ENCODE measurements at places on chromosomes 16 and 17.

GRCh38 chr17:28950752-28951427, 428 bp downstream of the PHF12 start:
- DNase-seq: no peak

DNA sequence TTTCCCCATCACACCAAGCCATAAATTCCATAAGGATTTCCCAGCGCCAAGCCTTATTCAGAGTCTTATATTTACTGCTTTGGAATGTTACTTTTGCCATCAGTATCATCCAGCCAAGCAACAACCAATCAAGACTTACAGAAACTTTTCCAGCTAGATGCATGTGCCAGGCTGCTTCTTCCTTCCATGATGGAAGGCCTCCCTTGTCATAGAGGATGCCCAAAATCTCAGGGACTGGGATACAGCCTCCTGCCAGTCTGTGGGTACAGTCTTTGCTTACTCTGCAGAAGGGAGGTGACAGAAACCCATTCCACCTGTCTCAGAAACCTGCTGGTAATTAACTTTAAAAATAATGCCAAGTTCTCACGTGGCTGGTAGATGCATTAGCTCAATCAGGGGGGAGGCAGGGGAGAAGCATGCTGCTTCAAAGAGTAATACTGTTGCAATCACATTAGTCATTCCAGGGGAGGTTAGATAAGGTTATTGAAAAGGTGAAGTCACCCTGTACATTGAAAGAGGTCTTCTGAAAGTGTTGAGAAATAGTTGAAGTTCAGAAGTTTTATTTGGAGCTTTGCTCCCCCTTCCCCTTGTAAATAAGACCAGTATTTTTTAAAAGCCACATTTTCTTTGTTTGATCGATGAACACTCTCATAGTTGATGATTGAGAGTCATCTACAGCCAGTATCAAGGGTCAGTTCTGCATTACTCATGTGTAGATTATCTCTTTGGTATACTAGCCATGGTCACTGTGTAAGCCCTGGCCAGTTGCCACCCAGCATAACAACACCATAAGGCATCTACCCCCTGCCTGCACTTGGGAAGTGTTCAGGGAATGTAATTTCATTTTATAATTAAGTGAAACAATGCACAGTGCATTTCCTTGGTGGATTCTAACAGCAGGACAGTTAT, 22.2 kb downstream of the HLF start:
- DNase-seq: no peak

GRCh38 chr17:67619555-67619954, 98.2 kb upstream of the NOL11 start:
- DNase-seq: no peak

GRCh38 chr17:77111934-77112296, 28.9 kb upstream of the SEC14L1 start:
- no peak for DNase-seq

DNA sequence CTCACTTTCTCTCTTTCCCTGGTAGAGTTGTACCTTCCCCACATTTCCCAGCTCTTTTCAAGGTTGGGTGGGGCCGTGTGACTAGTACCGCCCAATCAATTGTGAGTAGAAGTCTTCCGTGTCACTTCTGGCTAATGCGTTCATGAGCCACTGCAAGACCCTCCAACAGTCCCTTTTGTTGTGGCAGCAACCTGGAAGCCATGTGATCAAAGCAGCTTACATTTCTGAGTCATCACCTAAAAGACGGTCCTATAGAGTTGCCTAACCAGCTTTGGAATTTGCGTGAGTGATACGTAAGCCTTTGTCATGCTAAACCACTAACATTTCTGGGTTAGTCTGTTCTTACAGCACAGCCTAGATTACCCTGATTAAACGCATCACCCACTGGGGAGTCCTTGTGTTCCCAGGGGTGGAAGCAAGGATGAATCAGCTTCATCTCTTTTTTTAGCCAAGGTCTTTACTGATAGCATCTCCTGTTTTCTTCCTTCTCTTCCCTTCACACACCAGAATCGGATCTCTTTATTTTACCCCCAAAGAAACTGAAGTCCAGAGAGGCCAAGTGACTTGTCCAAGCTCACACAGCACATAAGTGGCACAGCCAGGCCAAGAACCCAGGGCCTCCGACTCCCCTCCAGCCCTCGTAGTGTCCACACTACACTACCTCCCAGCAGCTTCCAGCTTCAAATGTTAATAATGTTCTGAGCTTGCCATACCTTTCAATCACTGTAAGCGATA, 366.3 kb upstream of the XYLT1 start:
- no peak for DNase-seq

- no peak for DNase-seq
These were observed 13.2 kb downstream of the NGFR start for GRCh38 chr17:49508061-49508865.

- DNase-seq: no peak
These were observed 64.2 kb downstream of the SPECC1 start for GRCh38 chr17:20073055-20073979.

DNA sequence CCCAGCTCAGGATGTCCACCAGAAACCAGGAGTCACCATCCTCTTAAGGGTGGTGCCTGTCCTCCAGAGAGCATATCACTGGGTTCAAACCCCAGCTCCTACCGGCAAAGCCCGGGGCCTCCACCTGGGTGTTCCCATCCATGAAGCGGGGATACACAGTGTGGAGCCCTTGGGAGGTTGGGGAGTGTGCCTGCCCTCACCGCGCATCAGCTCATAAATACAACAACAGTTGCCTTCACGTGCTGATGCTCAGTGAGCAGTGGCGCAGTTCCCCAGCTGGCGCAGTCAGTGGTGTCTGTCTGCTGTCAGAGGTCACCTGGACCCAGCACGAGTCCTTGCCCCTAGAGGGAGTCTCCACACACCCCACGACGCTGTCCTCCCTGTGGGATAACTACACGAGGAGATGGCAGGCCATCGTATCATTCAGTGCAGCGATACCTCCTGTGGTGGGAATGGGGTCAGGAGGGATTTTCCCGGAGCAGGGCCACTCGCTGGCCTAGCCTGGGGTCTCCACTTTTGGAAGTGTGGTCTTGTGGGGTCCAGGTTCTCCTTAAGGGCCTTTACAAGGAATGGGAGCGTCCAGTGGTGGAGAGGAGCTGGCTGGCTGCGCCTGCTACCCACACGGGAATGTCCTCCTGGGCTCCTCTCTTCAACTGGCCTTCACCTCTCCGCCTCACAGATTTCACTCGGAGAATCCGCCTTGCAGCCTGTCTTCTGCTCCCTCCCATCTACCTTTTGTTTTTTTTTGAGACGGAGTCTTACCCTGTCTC, 2.3 kb upstream of the ELOB start:
- no peak for DNase-seq

- DNase-seq: peak; percentile 87
These were observed 4.7 kb upstream of the LCMT1 start for GRCh38 chr16:25106567-25107465.

GRCh38 chr16:1706386-1707192, 594 bp downstream of the MAPK8IP3 start:
- DNase-seq: no peak

- DNase-seq: no peak
These were observed 39.3 kb downstream of the SMG6 start for GRCh38 chr17:2264067-2264860.

GRCh38 chr16:64773638-64774037, 348.2 kb downstream of the CDH11 start:
- DNase-seq: no peak

DNA sequence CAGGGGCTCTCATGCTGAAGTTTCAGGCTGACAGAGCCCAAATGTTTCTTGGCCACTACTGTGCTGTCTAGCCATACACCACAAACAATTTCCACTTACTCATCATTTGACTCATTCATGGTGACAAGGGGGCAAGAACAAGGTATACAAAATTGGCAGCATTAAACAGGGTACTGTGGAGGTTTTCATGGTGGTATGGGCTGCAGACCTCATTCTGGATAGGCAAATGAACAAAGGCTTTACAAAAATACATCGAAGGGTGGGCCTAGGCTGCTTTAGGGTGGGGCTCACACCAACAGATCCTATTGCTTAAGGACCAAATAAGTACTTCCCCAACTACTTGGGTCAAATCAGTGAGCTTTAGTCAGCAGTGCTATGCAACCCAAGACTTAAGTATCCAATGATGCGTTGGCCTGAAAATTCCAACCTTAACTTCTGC, 53.0 kb downstream of the N4BP1 start:
- DNase-seq: no peak

DNA sequence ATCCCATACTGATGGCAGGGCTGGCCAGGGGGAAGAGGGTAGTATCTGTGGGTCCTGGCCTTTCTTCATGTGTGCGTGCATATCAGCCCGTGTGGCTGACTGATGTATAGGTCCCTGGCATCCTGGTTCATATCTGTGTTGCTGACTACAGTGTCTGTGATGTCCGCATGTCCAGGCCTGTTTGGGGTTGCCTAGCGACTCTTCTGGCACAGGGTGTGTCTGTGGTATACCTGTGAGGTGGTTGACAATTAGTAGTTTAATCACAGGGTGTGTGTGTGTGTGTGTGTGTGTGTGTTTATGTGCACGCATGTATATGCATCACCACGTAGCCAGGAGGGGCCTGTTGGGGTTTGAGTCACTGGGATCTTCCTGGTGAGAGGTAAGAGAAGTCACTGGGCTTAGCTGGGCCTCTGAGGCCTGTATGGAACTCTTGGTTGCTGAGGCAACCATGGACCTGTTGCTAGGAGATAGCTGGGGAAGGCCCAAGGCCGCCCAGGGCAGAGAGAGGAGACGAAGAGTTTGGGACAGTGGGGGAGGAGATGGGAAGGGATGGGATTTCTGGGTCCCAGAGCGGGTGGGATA, 603 bp upstream of the TMEM95 start:
- no peak for DNase-seq

- no peak for DNase-seq
These were observed 6.5 kb downstream of the ZZEF1 start for GRCh38 chr17:4136373-4136772.

DNA sequence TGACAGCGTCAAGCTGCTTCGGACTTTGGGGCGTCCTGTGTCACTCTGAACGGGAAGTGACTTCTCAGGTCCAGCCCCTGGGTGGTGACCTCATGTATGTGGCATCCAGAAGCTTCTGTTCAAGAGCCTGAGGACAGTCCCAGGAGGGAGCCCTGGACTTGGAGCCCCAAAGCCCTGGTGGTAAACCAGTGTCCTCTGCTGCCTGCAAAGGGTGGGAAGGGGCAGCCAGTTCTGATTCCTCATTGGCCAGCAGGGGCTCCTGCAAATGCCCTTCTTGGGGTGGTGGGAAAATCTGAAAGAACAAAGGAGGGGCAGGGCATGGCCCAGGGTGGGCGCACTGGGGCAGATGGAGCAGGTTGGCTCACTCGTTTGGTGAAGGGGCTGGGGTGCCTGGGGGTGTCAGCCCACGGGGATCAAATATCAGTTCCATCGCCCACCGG, 1.6 kb downstream of the OSGIN1 start:
- DNase-seq: no peak

GRCh38 chr17:76623271-76624146, 20.0 kb downstream of the ST6GALNAC1 start:
- DNase-seq: no peak

- DNase-seq: no peak
These were observed 276.3 kb upstream of the MYOCD start for GRCh38 chr17:12389421-12389820.

- no peak for DNase-seq
These were observed 36.2 kb downstream of the ZFPM1 start for GRCh38 chr16:88489163-88489741.

GRCh38 chr17:66682283-66682682, 152.6 kb upstream of the CACNG5 start:
- no peak for DNase-seq

- DNase-seq: no peak
These were observed 2.8 kb downstream of the WNT3 start for GRCh38 chr17:46815474-46816353.

DNA sequence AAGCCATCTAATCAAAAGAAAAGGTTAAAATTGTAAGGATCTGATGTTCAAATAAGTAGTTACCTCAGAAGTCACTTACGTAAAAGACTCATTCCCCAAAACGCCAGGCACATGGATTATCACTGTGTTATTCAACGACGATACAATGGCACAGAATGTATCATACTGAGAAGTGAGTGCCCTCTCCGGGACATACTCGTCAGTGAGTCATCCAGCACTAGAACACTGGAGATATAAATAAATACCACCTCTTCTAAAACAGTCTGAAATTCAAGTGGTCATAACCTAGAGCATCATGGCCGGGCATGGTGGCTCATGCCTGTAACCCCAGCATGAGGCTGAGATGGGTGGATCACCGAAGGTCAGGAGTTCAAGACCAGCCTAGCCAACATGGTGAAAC, 24.9 kb downstream of the USP31 start:
- no peak for DNase-seq

Data from renal cortex interstitium (tissue), 15 donors.